ENCODE measurements at places on chromosomes 12 and 14.

DNA sequence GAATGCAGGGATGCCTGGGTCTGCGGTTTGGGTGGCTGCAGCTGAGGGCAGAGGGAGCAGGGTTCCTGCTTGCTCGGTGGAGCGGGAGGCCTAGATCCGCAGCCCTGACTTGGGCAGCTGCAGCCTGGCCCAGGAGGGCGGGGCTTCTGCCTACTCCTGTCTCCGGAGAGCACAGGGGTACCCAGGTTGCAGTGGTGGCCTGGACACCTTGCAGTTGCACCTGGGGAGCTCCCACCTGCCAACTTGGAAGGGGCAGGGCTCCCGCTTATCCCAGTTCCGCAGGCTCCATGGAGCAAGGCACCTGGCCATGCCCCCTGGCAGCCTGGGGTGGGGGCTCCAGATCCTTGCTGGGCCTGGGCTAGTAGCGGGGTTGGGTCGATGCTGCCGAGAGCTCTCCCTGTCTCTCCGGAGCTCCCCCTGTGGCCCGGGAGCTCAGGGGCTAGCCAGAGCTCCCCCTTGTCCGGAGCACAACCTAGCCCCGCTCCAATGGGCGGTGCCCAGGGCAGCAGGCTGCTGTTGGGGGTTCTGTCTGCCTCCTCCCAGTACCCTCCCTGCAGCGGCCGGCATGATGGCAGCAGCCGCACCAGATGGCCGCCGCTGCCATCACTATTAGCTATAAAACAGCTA is 136.4 kb downstream of the PTPRR start:
- no peak for DNase-seq

GRCh38 chr14:57547131-57547530 is 53.5 kb upstream of the CCDC198 start:
- DNase-seq, result no peak

GRCh38 chr12:60120199-60120598 is 524.4 kb downstream of the SLC16A7 start:
- no peak for DNase-seq

DNA sequence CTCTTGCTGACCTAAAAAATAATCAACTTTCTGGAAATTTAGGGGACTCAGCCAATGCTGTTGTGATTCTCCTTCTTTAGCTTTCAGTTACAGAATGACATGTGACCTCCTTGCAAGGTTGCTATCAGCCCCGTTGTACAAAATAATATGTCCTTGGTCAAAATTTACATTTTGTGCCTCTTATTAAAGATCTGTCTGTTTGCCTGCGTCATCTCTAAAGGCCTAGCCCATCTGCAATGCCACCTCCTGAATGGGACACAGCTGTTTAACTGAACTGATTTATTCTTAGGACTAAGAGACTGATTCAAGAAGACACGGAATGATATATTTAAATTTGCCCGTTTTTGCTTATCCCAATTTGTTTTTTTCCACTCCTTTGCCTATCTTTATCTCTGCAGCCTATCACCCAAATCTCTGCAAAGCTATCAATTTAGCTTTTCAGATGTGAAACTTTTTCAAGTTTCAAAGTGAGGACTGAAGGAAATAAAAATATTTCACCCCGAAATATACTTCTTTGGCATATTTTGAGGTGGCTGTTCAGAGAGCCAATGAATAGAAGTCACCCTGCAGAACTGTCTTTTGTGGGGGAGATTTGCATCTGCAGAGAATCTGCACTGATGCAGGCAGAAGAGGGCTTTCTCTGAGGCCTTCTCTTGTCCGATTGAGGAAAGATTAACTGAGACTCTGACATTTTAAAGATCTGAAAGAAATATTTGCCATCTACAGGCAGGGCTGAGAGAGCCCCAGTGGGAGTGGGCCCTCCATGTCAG is 126.0 kb downstream of the VEZT start:
- no peak for DNase-seq

DNA sequence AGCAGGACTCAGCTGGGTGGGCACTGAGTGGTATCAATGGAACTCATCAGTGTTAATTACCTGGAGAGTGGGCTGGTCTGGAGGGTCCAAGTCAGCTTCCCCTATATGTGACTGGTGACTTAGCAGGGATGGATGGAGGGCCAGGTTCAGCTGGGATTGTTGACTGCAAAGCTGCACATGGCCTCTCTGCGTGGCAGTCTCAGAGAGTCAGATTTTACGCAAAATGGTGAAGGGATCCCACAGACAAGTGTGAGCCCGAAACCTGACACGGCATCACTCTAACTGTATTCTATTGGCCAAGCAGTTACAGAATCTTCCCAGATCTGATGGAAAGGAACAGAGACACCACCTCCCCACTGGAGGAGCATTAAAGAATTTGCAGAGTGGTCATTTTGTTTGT is 716.0 kb upstream of the TBX3 start:
- no peak for DNase-seq

DNA sequence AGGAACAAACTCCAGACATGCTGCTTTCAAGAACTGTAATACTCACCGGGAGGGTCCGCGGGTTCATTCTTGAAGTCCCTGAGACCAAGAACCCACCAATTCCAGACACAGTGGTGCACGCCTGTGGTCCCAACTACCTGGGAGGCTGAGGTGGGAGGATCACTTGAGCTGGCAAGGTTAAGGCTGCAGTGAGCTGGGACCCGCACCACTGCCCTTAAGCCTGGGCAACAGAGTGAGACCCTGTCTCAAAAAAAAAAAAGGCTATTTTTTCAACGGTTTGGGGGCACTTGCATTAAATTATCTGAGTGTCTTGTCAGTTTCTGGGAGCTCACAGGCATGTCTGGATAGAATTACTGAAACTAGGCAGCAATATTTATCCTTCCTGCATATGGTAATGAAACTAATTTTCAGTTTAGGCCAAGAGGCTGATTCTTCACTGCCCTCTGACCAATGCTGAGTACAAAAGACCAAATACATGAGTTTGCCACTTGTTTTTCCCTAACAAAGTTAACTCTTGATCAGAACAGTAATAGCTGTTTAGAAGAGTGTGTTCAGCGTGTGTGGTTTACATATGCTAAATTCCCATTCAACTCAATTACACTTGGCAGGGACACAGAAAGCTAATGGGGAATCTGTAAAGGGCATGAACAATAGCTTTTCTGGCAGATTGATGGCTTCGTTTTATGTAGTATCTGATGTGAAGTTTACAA is 65.8 kb upstream of the RASSF3 start:
- no peak for DNase-seq

DNA sequence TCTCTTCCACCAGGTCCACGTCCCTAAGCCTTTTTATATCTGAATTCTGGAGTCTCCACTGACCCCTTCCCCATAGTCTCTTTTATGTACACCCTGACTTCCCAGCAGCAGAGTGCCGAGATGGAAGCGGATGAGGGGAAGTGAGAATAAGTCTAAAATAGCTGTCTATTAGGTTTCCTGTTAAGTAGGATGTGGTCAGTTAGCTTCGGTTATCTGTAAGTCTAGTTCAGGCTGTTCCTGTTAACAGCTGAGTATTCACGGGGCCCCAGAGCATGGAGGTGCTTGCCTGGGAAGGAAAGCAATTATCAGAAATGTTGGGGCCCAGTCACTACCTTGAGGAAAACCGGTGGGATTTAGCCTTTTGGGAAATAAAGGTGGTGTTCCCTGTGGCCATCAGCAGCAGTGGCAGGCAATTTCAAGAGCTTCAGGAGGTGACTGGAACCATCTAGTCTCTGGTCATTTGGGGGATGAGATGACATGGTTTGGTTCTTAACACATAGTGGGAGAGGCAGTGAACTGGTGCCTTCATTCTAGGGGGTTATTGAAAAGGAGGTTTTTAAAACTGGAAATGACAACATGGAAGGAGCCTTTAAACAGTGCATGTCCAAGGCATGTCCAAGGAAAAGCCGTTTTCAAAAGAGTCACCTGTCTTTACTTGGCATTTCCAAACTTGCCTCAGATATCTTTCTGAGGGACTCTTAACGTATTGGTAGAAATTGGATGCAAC is 21.8 kb downstream of the CHST11 start:
- no peak for DNase-seq

DNA sequence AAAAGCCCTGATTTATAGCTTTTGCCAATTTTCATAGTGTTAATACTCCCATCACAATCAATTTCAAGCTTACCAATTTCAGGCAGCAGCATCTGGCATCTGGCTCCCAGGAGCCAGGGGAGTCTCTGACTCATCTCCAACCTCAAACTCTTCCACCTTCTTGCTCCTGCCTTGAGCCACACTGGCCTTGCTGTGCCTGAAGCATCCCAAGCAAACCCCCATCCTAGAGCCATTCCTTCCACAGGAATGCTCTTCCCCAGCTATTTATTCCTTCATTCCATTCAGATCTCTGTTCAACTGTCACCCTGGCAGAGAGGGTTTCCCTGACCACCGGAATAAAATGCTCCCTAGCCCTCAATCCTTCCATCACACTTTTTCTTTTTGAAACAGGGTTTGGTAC is 13.9 kb upstream of the PPP1CC start:
- no peak for DNase-seq

DNA sequence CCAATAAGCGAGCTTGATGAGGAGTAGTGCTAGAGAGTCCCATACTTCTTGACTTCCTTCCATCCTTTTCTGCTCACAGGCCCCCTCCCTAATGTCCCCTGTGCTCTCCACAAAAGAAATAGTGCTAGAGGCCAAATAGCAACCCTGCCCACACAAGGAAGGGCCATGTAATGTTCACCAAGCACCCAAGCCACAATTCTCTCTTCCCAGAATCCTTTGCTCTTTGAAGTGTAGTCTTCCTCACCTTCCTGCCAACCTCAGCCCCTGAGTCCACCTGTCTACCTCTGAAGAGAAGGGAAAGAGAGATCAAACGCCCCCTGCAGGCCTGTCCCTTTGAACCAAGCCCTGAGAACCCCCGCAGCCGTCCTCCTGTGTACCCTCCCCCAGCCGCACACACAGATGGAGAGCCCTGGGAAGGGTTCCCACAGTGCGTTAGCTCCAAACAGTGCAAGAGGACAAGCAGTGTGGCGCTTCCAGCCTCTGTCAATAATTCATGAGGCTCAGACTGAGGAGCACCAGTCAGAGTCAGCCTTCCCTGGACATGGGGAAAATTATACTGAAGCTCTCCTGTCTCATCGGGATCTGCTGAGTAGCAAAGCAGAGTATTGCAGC is 1.9 kb upstream of the DHRS4 start:
- DNase-seq, result no peak

- no peak for DNase-seq
These were observed 28.9 kb downstream of the PTGER2 start for GRCh38 chr14:52342849-52343596.

DNA sequence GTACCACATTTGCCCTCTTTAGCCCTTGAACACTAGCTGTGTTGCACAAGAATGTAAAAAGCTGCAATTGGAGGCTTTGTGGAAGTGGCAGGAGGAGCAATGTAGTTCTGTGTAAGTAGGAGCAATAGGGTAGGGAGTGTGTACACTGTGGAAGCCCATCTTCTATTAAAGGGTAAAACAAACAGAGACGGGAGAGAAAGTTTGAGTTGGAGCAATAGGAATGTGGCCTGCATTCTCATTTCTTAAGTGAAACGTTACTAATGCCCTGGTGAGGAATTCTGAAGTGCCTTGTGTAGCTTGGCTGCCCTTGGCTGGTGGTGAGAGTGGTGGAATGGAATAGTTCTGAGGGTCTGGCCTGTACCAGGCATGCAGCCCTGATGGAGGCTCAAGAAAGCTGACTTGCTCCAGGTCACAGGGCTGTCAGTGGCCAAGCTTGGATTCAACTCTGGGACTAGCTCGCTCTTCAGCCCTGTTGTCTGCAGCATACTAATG is 38.8 kb upstream of the ATP23 start:
- DNase-seq, result no peak

GRCh38 chr12:6335451-6336078 is 6.3 kb downstream of the TNFRSF1A start:
- DNase-seq, result peak; percentile 87

GRCh38 chr14:51022769-51023168 is 72.1 kb downstream of the TRIM9 start:
- DNase-seq, result no peak

DNA sequence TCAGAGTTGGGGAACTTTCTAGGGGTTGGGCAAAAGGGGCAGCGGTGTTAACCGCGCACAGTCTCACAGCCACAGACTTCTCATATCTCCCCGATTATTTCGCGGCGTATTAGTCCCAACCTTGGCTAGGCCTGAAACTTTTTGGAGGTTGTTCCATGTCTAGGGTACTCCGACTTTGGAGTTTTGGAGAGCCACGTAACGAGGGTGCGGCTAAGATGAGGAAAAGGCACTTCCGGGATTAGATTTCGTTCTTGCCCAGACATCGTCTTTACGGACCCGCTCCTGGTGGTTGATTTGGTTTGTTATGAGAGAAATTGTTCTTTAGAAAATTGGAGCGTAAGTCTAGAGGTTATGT is 513 bp downstream of the CCNK start:
- DNase-seq, result no peak

DNA sequence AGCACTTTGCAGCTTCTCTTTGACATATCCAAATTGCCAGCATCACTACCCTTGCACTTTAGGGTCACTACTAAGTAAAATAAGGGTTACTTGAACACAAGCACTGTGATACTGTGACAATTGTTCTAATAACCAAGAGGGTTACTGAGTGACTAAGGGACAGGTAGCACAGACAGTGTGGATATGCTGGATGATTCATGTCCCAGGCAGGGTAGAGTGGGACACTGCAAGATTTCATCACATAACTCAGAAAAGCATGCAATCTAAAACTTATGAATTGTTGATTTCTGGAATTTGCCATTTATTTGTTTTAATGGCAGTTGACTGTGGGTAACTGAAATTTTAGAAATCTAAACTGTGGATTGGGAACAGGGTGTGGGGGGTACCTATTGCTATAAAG is 218.8 kb downstream of the KITLG start:
- no peak for DNase-seq

- no peak for DNase-seq
These were observed at the start of gene SERPINA10 for GRCh38 chr14:94292872-94293577. Gene SERPINA10 (minus strand): TSS chr14:94293268. CDS start chr14:94290593, 2,675 bp downstream.

- DNase-seq, result no peak
These were observed 673 bp upstream of the TTC9 start for GRCh38 chr14:70640938-70641547.

DNA sequence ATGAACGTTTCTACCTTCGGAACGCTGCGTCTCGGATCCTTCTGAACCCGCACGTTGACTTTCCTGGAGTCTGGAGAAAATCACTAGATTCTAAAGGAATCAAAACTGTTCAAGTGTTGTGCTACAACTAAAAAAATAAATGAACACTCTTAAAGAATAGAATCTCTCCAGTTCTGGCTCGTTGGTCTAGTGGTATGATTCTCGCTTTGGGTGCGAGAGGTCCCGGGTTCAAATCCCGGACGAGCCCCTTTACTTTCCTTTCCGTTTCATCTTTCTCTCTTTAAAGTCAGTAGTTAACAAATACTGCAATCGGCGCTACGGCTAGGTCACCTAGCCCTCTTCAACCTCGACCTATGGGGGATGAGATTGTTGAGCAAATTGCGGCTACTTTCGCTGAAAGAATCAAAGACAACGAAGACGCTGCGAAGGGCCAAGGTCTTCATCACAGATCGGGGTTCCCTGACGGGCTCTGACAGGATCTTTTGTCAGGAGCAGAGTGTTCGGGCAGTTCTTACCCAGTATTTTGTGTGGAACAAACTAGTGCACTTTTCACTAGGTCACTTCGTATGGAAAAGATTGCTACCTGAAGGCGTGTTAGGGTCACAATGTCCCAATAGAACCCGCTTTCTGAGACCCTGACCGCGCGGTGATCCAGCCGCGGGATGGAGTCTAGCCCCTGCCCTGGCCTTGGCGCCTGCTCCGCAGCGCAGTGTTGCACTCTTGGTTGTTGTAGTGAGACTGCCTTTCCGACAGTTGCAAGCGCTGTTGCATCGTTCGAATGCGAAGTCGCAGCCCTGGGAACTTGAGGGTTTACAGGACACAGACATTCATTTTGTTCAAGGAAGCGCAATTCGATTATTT is 8.4 kb downstream of the OR6S1 start:
- peak; percentile 56 for DNase-seq

Measured in left cardiac atrium (tissue), 4 donors.